ENCODE measurements at places on chromosomes 13 and 19.

GRCh38 chr19:3986260-3987041 lies 1.2 kb upstream of the EEF2 start:
- DNase-seq: no peak

DNA sequence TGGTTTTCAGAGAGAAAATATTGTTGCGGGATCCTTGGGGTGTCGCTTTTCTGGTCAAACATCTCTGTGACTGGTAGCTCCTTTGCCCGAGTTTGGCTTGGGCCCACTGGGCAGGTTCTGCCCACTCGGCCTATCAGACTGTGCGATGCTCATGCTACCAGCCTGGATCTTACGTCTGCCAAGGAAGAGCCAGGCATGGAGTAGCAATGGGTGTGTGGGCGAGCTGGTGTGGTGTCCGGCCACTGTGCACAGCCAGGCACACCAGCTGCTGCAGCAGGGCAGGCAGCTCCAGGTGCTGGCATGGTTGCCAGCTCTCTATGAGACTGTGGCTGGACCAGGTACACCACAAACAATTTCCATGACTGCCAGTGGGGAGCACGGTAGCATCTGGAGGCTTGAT lies 1351.8 kb upstream of the PCDH20 start:
- DNase-seq: no peak

DNA sequence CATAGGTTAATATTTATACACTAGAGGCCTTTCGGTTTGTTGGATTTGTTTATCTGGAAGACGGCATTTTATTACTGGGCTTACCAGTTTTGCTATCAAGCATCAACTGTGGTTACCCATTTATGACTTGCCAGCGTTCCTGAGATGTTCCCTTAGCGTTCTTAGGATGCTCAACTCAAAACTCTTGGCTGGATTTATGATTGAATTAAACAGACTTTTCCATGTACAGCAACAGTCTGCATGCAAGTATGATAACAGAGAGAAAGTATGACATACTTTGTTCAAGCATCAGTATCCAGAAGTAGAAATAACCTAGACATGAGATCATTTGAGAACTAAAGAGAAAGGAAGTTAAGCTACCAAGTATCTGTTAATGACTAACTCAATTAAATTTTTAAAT lies 29.9 kb upstream of the RNF113B start:
- no peak for DNase-seq

- no peak for DNase-seq
Observed at GRCh38 chr19:28519952-28520861, 692.7 kb downstream of the UQCRFS1 start.

GRCh38 chr13:43514311-43514710 lies 272.5 kb downstream of the ENOX1 start:
- DNase-seq: no peak
